ENCODE measurements at places on chromosomes 16 and 17. TPM values are rescaled to one million over a fixed set of nuclear protein-coding genes. Genes with fewer than 3 reads are reported as not detected.

DNA sequence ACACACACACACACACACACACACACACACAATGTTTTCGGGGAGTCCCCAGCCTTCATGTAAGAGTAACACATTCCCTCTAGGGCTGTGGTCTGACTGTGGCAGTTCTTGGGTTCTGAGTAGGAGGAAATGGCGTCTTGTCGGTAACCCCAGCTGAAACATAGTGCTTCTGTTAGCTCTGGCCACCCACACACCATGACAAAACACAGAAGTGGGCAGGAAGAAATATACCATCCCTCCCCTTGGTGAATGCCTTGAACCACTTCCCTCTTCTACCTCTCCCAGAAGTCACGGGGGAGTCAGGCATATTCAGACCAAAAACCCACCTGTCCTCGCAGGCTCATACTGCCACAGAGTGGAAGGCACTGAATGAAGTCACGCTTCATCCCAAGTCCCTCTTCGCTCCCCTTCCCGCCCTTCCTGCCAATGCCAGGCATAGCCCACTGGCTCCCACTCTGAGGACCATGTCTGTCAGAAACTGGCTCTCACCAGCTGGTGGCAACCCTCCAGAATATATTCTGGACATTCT, 11.5 kb downstream of the SLC35B1 start:
- no peaks in the 10 kb centered on the region for H3K4me1 ChIP-seq
- H3K27me3 ChIP-seq: peaks cover 4% of the 10 kb centered on the region
- H3K36me3 ChIP-seq: peaks cover 15% of the 10 kb centered on the region
- DNase-seq: peak; percentile 17
- H3K4me3 ChIP-seq: no peak overlapping the region
- no peak overlapping the region for H3K27ac ChIP-seq

GRCh38 chr16:86722970-86723369, 144.6 kb downstream of the FOXL1 start:
- no peaks in the 10 kb centered on the region for H3K36me3 ChIP-seq
- H3K4me3 ChIP-seq: no peak overlapping the region
- H3K4me1 ChIP-seq: no peaks in the 10 kb centered on the region

- no peaks in the 10 kb centered on the region for H3K36me3 ChIP-seq
- no peak overlapping the region for H3K27ac ChIP-seq
- no peaks in the 10 kb centered on the region for H3K4me1 ChIP-seq
- no peaks in the 10 kb centered on the region for H3K27me3 ChIP-seq
- H3K4me3 ChIP-seq: no peak overlapping the region
These were observed 6.8 kb upstream of the NSMCE1 start for GRCh38 chr16:27275394-27275793.

- peaks cover 24% of the 10 kb centered on the region for H3K27me3 ChIP-seq
- H3K4me3 ChIP-seq: no peak within 1 kb of the TSS
- H3K36me3 ChIP-seq: no peaks in the 10 kb centered on the region
- no peak within 1 kb of the TSS for H3K27ac ChIP-seq
- DNase-seq: no peak
These were observed at the start of gene MPO for GRCh38 chr17:58280480-58281217. TSS of gene MPO (minus strand) at chr17:58280935. CDS start at chr17:58280758, 177 bp downstream.

DNA sequence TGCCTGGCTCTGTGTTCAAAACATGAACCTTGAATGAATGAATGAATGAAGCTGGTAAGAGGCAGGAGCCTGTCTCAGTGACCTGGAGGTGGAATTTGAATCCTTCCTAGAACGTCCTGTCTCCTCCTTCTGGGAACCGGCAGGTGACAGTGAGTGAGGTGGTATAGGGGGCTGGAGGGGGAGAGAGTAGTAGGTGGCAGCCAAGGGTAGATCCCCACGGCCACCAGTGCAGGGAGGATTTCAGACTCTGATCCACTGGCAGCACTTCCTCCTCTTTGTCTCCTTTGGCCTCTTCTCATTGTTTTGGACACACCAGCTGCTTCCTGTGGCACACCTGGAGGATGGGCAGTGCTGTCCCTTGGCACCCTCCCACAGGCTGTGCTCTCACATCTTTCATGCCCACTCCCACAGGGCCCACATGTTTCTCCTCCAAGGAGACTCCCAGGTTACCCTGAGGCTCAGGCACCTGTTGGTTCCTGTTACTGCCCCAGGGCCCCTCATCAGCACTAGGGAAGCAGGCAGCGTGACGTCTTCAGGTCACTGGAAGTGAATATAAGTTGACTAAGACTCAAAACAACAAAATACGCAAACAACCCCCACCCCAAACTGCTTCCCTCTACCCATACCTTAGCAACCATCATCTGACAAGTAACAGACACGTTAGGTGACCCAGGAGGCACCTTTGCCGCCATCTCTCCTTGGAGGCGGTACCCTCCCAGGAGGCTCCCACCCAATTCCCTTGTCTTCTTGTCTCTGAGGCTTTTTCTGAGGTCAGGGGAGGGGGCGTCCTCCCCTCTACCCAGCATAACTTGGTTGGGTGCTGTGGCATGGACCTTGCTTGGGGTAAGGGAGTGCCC, 84.6 kb downstream of the N4BP1 start:
- H3K4me1 ChIP-seq: no peaks in the 10 kb centered on the region
- no peak overlapping the region for H3K27ac ChIP-seq
- no peak overlapping the region for H3K4me3 ChIP-seq
- H3K36me3 ChIP-seq: no peaks in the 10 kb centered on the region
- no peak for DNase-seq
- no peaks in the 10 kb centered on the region for H3K27me3 ChIP-seq

DNA sequence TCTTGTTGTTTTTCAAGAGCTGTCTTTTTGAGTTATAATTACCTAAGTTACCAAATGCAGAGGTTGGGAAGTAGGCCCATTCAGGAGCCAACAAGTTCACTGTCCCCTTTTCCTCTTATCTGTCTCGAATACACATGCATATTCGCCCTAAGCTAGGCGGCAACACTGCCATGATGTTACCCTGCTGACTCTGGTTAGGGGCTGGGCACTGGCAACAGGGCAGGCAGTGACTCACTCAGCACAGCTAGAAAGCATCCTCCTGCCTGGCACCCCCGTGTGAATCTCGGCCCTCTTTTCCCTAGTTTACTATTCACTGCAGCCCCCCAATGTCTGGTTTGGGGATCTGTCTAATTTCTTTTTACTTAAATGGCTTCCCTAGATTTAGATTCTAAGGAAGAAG, 13.8 kb downstream of the DBF4B start:
- no peaks in the 10 kb centered on the region for H3K27me3 ChIP-seq
- H3K27ac ChIP-seq: no peak overlapping the region
- no peak overlapping the region for H3K4me3 ChIP-seq
- DNase-seq: no peak

CFAP52 gene
- not detected for total RNA-seq

PRR15L gene
- total RNA-seq: not detected

KRTAP2-1 gene
- total RNA-seq: not detected

RARA gene
- 9.0 TPM for total RNA-seq

KRT39 gene
- not detected for total RNA-seq

TNP2 gene
- not detected for total RNA-seq

TRIM65 gene
- 8.1 TPM for total RNA-seq

All from IMR-90 (cell line).